Fibroblast of gingiva (primary cell): ENCODE measurements at places on chromosomes 2 and 18.

DNA sequence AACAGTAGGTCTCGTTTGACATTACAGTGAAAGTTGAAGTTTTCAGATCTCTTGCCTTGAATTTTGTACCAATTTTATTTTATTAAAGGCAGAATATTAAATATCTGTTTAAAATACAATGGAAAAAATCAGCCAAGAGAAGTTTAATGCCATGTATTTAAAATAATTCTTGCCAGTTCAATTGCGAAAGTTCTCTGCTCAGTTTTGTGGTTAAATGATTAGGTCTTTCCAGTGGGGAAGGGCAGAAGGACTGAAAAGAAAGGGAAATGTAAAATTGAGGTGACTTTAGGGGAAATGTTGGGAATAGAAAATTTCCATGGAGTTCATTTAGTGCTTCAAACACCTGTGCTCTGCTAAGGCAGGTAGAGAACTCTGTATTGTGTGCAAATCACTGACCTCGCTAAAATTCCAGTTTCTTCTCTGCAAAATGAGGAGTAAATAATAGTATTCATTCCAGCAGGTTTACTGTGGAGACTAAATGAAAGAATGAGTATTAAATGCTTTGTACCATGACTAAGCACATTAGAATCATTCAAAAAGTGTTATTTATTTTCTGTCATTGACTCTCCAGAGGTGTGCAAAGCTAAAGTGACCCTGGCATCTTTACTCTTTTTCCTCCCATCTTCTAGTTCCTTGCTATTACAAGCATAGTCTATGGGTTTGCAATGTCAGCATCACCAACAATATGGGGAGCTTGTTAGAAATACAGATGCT is 74.4 kb downstream of the KIAA1328 start:
- peak; percentile 22 for DNase-seq

- DNase-seq = no peak
These were observed 226.3 kb downstream of the ZNF804A start for GRCh38 chr2:184824597-184824996.

GRCh38 chr2:51994123-51994763 is 962.3 kb upstream of the NRXN1 start:
- DNase-seq = no peak

GRCh38 chr2:38733300-38733971 is 17.7 kb downstream of the SRSF7 start:
- no peak for DNase-seq

DNA sequence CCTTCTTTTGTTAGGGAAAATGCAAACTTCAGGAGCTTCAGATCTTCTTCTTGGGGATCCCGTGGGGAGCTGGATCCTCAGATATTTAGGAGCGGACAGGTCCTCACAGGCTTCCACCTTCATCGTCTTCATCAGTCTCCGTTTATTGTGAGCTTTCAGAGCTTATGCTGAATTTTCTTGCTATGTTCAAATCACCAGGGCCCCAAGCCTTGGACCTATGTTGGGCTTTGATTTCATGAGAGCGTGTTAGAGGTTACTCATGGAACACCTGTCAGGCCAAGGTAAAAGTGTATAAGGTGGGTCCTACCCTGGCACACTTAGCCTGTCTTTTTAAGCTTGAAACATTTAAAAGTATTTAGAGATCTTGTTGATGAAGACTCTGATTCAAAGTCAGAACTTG is 212.9 kb downstream of the FAM210A start:
- DNase-seq = no peak

- peak; percentile 62 for DNase-seq
These were observed 289.3 kb upstream of the ZSWIM2 start for GRCh38 chr2:187138265-187138664.

- no peak for DNase-seq
These were observed 81.4 kb upstream of the XPO1 start for GRCh38 chr2:61619561-61619960.

DNA sequence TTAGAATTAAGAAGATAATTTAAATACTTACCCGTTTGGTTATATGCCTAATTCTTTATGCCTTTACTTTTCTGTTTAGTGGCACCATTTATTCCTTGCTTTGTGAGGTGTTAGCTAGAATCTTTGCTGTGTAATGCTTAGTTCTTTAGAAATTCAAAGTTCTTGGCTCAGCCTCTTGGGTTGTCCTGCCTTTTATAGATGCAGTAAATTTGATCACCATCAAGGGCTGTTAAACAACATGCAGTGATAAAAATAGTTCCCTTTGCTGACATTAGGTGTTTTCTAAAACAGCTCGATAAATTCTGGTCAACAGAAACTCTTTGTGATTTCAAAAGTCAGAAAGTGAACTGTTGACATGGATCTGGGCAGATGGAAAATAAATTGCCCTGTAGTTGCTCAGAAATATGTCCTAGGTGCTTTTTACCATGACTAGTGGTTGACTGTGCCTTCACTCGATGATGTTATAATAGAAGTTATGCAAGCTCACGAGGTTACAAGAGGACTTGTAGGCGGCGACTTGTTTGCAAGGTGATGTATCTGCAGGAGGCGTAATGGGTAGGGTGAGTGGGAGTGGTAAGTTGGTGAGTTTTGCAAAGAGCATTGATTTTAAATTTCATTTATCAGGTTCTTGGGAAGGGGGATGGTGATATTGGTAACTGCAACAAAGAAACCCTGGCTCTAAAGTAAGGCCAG is 52.1 kb downstream of the LRRTM1 start:
- no peak for DNase-seq

GRCh38 chr18:76913583-76913982 is 91.2 kb downstream of the ZNF236 start:
- DNase-seq = no peak

GRCh38 chr2:239368906-239369552 is 31.8 kb downstream of the HDAC4 start:
- no peak for DNase-seq

GRCh38 chr18:46821856-46822711 is 65.2 kb upstream of the ST8SIA5 start:
- no peak for DNase-seq
